NCI-H2029 (cell line): ENCODE measurements at places on chromosomes 3 and 15.
A peak's percentile ranks its signal among the peaks of the same experiment; 100 is the strongest.

DNA sequence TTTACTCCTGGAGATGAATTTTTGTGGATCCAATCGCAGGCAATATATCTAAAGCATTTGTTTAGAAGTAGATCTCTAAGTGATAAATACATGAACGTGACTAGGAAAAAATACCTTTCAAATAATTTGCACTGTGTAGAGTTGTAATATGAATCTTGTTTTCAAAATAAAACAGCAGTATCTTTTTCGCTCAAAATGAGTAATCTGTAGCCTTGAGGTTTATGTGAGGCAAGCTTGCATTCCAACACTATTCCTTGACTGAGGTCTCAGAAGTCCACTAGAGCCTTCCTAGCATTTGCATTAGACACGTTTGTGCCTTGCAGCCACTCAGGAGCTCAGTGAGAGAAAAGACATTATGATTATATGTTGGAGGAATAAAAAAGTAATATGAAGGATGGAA lies 138.3 kb upstream of the ROBO1 start:
- DNase-seq, result no peak

DNA sequence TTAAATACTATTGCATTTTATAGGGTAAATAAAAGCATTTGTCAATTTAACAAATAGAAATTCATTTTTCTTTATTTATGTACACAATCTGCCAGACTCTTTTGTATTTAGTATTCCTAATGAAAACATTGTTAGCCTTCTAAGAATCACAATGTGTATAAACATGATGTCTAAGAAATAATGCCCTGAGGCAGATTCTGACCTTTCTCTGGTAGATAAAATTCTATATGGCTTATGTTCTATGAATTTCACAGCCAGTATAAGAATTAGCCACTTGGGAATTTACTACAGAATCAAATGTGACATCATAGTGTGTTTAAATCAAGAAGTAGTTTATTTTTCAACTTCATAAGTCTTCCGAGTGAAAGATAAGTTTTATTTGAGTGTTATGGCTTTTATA lies 457.4 kb downstream of the ZIC1 start:
- no peak for DNase-seq

GRCh38 chr3:128864351-128864811 lies 15.0 kb upstream of the ACAD9 start:
- DNase-seq, result no peak

GRCh38 chr3:125238759-125239158 lies 26.2 kb upstream of the SLC12A8 start:
- no peak for DNase-seq

DNA sequence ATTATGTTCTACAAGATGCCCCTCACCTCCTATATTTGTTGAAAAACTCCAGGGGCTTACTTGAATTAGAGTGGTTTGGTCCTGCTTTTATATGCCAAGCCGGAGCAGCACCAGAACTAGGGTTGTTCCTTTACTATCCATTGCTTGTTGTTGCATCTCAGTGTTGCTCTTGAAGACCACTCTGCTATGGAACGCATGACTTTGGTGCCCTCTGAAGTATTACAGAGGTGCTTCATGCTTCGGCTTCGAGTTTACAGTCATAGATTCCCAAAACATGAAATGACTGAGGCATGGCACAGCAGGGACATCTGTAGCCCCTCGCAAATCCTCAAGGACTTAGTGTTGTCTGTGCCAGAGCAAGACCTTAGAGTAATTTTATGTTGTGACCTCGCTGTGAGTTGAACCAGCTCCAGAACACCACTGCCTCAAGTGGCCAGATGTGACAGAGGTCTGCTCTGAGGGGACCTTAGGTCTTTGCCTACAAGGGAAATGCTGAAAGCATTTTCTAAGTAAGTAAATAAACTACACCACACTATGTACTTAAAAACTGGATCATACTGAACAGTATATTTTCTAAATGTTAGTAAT lies 67.2 kb upstream of the SIAH2 start:
- no peak for DNase-seq

- no peak for DNase-seq
These were observed 14.8 kb upstream of the LCTL start for GRCh38 chr15:66580643-66581042.

GRCh38 chr3:53592862-53593261 lies 98.5 kb downstream of the CACNA1D start:
- DNase-seq, result no peak

GRCh38 chr3:2415083-2415482 lies 316.4 kb downstream of the CNTN4 start:
- DNase-seq, result no peak

GRCh38 chr15:65912235-65912634 lies 42.9 kb downstream of the RAB11A start:
- DNase-seq, result no peak

GRCh38 chr15:40511093-40511471 lies 40.3 kb downstream of the CHST14 start:
- no peak for DNase-seq

GRCh38 chr15:87846746-87847145 lies 409.8 kb downstream of the NTRK3 start:
- DNase-seq, result no peak

DNA sequence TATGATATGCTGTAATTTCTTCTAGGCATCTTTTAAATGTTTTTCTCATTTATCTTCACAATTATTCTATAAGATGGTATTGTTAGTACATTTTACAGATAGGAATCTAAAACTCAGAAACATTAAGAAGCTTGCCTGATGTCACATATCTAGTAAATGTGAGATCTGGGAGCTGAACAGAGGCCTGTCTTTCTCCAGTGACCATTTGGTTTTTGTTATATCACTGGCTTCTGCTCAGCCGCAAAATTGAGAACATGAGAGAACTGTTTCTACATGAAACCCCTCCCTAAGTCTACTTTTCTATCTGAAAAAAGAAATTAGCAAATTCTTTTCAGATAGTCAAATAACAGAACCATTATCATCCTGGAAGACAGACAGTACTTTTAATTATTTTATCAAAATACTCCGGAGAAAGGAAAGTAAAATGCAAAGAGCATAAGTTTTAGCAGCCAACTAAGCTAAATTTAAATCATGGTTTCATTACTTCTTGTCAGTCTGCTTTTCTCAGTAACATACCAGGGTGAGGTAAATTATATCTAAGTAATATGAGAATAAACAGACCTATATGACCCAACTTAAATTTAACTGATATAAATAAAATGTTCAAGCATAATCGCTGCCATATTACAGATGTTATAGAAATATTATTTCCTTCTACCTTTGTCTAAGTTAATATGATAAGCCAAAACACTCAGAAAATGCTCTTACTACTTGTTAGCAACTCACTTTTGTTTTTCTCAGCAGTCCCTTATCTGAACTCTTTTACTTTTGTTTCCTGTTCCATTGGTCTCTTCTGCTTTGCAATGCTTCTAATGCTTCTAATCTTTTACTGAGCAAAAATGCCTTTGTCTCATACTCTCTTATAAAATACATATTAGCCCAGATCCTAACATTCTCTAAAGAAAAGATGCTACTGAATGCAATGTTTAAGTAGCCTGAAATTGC lies 68.0 kb upstream of the MBNL1 start:
- DNase-seq, result no peak

- no peak for DNase-seq
These were observed 37.8 kb upstream of the GOLGA6B start for GRCh38 chr15:72616491-72617210.

DNA sequence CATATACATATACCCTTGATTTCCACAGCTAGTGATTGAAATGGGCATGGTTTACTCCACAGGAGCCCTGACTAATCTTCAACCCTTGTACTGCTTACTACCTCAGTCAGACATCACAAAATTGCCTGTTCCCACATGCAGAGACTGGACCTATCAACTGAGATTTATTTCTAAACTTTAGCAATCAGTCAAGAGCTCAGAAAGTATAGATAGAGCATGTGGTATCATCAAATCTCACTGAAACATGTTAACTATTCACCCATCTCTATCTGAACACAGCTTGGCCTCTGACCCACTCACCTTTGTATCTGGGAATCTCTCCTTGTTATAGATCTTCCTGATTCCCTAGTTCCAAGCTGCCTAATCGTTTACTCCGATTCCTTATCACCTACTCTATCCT lies 14.6 kb downstream of the ADAM10 start:
- no peak for DNase-seq

DNA sequence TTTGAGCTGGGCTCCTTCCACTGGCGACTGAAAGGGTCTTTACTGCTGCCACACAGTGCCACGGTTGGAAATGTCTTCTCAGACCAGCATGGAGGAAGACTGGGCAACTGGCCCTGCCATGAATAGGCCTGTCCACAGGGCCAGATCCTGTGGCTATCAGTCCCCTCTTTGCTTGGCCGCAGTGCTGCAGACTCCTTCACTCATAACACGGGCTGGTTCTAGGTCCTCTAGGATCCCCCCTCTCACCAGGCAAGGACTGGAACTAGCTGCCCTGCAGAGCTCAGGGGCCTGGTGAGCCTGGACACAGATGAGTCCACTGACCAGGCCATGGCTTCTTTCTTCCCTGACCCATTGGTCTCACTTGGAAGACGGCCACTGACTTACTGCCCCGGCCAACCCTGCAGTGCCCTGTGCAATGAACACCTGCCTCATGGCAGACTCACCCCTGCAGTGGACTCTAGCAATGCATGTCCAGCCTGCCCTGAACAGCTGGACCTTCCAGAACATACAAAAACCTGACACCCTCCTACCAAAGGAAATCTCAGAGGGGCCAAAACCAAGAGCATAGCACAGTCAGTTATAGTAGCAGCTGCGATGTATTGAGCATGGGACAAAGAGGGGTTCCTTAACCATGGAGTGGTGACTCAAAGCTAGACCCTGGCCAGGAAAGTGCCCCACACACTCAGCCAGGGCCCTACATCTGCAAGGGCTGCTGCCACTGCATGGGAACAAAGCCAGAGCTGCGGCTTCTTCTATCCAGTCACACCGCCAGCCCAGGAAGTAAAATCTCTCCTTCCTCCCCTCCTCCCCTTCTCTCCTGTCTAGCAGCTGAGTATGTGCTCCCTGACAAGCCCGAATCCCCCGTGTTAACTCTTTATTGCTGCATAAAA lies 72.1 kb upstream of the ITGA11 start:
- DNase-seq, result no peak

DNA sequence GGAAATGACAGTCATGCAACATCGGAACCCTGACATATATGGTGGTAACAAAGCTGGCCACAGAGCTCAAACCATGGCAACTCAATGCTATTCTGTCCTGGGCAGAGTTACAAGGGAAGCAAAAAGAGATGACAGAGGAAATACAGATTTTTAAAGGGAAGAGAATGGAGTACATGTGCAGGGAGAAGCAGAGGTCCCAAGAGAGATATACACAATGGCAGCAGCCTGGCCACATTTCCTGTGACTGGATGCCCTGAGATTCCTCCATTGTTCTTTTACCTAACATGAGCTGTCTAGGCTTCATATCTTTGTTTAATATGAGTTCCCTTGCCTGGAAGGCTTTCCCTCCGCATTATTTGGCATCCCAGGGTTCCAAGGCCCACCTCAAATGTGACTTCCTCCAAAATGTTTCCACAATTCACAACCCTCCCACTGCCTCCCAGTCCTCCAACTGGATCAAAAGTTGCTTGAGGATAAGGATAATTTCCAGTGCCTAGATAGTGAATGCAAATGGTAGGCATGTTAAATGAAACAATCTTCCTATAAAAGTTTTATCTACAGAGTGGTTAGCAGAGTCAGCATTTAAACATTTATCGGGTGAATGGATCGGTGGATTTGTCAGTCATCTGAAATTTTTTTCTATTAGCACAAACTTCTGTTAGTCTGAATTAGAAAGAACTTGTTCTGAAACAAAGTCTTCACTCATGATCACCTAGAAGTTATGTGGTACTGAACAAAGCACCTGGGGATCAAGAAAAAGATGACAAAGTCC lies 86.2 kb downstream of the DHX30 start:
- no peak for DNase-seq

DNA sequence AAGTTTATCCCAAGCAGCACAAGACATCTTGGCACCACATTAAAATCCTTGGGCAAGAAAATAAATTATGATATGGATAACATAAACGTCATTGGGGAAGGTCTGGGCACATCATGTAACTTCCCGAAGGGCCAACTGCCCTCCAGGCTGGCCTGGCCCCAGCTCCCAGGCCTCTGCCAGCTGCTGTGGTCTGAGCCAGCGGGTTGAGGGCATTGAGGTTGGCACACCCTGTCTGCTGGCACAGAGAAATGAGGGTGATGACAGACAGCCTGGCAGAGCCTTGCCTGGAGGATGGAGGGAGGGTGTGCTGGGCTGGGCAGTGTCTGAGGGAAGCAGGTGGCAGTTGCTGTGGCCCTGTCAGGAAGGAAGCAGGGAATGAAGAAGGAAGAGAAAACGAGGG lies 3.3 kb upstream of the RBSN start:
- peak; percentile 73 for DNase-seq

GRCh38 chr3:21944251-21944650 lies 193.2 kb upstream of the ZNF385D start:
- DNase-seq, result no peak

DNA sequence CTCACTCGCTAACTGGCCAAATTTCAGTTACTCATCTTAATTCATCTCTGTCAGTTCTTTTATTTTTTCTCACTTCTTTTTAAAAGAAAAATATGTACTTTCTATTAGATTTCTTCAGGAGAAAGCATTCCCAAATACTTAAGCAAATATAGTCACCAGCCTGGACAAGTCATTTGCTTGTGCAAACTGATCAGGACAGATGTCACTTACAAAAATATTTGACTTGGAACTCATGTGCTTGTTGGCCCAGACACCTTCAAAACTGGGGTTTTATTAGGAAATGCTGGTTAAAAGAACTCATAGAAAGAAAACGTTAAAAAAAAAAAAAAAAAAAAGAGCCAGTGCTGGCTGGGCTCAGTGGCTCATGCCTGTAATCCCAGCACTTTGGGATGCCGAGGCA lies 31.3 kb upstream of the FOXP1 start:
- DNase-seq, result no peak

GRCh38 chr15:88752951-88753350 lies 50.3 kb upstream of the ACAN start:
- DNase-seq, result no peak

- DNase-seq, result peak; percentile 15
These were observed 36.8 kb downstream of the FNDC3B start for GRCh38 chr3:172076212-172076611.
